AG09309 (cell line): ENCODE measurements at places on chromosomes 5 and 9.

DNA sequence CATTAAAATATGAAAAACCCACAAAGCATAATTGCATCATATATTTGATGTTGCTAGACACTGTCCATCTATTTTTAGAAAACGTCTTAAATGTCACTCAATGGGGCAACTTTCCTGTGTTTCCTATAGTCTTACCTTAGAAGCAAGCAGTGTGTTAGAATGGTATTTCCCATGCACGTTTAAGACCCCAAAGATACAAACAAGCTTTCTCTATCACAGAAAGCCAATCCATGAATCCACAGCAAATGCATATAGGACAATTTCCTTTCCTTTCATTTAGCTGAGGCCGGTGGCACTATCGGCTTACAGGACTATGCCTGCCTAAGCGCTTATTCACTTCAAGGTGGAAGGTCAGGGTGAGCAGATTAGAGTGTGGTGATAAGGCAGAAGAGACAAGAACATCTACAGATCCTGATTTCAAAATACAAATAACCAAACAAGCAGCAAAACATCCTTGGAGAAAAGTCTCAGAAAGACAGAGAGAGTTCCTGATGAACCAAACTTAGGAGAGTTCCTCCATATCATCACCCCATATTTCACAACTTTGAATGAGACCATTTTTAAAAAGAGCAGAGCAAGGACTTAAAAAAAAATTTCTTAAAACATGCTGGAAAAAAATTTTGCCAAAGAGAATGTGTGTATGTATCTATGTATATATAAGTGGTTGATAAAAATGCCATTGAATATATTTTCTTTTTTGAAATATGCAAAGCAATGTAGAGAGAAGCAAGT, 57.2 kb downstream of the MEF2C start:
- DNase-seq = no peak

DNA sequence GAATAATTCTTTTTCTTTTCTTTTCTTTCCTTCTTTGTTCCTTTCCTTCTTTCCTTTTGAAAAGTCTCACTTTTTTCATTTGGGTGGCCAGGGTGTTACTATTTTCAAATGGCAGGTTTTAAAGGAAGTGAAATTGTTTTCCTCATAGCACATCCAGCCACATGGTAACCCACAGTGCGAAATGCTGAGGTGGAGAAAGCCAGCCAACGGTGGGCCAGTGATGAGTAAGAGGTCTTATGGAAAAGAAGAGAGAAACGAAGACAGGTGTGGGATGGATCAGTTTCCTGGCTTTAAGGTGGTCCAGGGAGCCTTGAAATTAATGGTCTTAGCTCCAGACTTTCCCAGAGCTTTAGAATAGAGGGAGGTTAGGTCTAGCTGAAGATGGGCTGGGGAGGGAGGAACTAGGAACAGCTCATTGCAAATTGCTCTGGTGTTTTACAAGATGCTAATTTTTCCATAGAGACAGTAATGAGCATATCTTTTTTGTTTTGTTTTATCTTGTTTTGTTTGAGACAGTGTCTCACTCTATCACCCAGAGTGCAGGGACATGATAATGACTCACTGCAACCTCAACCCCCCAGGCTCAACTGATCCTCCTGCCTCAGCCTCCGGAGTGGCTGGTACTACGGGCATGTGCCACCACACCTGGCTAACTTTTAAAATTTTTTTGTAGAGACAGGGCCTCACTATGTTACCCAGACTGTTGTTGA, 17.8 kb downstream of the ITK start:
- DNase-seq = no peak

- no peak for DNase-seq
Measured at GRCh38 chr9:88464851-88465250, 70.1 kb upstream of the NXNL2 start.

DNA sequence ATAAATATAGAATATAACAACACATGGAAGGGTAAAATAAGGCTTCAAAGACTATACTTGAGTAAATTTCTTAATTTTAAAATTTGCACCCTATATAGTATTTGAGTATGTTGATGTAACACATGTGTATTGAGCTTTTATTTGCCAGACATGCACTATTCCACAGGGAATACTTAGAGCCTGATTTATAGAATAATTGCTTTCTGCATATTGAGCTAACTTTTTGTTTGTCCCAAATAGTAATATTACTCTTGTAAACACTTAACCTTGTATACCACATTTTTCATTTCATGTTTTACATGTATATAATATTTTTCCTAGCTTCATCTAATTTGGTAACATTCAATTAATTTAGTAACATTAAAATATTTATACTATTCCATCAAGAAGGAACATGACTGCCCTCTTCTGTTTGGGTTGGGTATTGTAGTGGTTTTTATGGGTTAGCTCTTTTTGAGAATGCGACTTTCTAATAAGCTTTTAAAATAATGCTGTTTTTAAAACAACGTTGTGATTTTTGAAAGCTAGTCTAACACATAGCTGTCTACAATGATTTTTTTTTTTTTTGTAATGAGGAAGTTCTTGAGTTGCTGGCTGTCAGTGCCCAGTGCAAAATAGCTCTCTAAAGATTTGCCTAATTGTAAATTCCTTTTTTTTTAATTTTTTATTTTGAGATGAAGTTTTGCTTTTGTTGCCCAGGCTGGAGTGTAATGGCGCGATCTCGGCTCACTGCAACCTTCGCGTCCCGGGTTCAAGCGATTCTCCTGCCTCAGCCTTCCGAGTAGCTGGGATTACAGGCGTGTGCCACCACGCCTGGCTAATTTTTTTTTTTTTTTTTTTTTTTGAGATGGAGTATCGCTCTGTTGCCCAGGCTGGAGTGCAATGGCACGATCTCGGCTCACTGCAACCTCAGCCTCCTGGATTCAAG, 4.8 kb downstream of the SUB1 start:
- no peak for DNase-seq

GRCh38 chr9:135888126-135888765, 19.1 kb downstream of the CAMSAP1 start:
- DNase-seq = no peak

GRCh38 chr5:1021136-1021968, 12.8 kb downstream of the NKD2 start:
- no peak for DNase-seq
